ENCODE measurements at places on chromosomes 4 and X. TPM values are rescaled to one million over a fixed set of nuclear protein-coding genes. Genes with fewer than 3 reads are reported as not detected.

- no peak for DNase-seq
Measured at GRCh38 chr4:13665701-13666660, 38.5 kb upstream of the BOD1L1 start.

GRCh38 chr4:106893395-106893881 lies 142.7 kb downstream of the DKK2 start:
- no peak for DNase-seq

GRCh38 chr4:68865188-68865638 lies 49.4 kb downstream of the UGT2B10 start:
- DNase-seq, result no peak

- DNase-seq, result no peak
Measured at GRCh38 chr4:46505131-46505530, 115.2 kb upstream of the GABRA2 start.

- DNase-seq, result no peak
Measured at GRCh38 chr4:101914761-101915160, 124.2 kb downstream of the BANK1 start.

The NAA11 gene
- total RNA-seq, result not detected

The ASB5 gene
- not detected for total RNA-seq

The HGFAC gene
- total RNA-seq, result not detected

The TMEM33 gene
- total RNA-seq, result 37.4 TPM

DNA sequence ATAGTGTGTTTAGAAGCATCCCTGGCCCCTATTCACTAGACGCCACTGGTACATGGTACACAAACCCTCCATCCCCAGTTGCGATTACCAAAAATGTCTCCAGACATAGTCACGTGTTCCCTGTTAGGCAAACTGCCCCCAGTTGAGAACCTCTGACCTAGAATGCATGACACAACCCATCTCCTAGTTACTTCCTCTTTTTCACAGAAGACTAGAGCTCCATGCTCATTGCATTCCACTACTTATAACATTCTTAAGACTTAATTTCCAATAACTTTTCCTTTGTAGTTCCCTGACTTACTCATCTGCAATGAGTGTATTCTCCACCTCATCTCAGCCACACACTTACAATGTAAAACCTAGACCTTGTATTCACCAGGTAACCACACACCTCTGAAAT lies 68.6 kb downstream of the PRSS12 start:
- DNase-seq, result no peak

DNA sequence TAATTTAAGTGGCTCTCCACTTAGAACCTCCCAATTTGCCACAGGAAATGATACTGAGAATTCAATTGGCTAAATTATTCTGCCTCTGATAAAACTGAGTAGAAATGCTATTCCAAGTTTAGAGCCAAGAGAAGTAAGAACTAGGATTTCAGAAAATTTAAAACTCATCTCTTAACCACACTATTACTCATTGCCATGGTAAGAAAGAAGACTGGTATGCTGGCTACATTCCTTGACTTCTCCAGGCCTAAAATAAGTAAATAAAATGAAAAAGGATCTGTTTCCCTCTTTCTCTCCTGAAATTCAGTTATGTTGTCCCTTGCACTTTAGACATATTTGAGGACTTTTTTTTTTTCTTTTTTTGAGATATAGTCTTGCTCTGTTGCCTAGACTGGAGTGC lies 23.3 kb downstream of the ZNF280C start:
- no peak for DNase-seq

DNA sequence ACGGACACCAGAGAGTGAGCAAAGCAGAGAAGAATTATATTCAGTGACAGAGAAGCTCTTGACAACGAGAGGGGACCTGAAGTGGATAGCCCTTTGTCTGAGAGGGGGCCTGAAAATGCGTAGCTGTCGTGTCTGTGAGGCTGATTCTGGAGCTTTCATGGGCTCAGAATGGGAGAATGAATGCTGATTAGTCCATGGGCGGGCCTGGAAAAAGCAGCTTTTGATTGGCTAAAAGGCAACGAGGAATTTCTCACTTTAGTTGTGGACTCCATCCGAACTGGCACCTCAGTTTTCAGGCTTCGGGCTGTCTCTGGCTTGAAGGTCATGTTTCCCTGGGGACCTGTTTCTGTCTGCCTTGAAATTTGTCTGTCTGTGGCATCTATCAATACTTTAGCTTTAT lies 487.1 kb downstream of the TECRL start:
- no peak for DNase-seq

The STATH gene
- total RNA-seq, result not detected

- DNase-seq, result no peak
Measured at GRCh38 chrX:151419782-151420181, 22.8 kb downstream of the VMA21 start.

DNA sequence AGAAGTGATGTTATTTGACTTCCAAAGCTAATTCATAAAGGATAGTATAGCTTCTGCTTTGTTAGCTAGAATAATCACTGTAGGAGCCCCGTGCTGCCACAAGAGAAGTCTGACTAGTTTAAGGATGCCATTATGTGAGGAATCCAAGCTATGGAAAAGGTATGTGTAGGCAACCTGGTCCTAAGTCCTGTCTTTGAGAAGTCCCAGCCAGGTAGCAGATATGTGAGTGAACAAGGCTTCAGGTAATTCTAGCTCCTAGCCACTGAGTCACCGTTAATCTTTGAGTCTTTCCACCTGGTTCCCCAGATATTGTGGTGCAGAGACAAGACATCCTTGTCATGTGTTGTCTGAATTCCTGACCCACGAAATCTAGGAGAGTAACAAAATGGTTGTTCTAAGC lies 55.5 kb downstream of the BMP3 start:
- no peak for DNase-seq

GRCh38 chr4:126137782-126138170 lies 823.0 kb downstream of the FAT4 start:
- DNase-seq, result no peak

DNA sequence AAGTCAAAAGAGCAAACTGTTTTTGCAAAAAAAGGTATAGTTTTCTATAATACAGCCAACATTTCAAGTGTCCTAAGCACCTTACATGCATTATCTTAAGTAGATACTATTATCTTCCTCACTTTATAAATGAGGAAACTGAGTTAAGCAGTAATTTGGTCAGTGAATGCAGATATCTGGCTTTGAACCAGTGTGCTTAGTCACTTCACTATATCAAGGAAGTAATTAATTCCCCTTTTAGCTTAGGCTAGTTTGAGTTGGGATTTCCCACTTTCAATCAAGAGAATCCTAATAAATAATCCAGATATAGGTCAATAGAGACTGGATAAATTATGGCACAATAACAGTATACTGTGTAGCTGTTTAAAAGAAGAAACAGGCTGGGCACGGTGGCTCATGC lies 14.8 kb downstream of the SPINK2 start:
- DNase-seq, result no peak

DNA sequence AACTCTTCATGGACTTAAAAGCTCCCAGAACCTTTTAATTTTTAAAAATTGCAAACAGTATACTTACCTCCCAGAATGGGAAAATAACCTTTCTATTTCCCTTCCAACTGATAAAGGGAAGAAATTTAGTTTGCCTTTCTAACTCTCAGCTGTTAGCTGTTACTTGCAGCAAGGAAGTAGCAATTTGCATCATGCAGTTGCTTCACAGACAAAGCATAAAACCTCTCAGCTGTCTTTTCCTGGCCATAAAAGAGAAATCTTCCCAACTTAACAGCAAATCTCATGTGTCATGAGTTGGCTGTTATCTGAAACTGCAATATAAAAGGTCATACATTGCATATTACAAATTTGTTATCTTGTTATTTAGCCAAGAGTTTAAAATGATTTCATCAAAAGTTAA lies 18.4 kb downstream of the C4orf17 start:
- DNase-seq, result no peak

The PRICKLE3 gene
- total RNA-seq, result 7.9 TPM

The ARHGEF38 gene
- total RNA-seq, result not detected

DNA sequence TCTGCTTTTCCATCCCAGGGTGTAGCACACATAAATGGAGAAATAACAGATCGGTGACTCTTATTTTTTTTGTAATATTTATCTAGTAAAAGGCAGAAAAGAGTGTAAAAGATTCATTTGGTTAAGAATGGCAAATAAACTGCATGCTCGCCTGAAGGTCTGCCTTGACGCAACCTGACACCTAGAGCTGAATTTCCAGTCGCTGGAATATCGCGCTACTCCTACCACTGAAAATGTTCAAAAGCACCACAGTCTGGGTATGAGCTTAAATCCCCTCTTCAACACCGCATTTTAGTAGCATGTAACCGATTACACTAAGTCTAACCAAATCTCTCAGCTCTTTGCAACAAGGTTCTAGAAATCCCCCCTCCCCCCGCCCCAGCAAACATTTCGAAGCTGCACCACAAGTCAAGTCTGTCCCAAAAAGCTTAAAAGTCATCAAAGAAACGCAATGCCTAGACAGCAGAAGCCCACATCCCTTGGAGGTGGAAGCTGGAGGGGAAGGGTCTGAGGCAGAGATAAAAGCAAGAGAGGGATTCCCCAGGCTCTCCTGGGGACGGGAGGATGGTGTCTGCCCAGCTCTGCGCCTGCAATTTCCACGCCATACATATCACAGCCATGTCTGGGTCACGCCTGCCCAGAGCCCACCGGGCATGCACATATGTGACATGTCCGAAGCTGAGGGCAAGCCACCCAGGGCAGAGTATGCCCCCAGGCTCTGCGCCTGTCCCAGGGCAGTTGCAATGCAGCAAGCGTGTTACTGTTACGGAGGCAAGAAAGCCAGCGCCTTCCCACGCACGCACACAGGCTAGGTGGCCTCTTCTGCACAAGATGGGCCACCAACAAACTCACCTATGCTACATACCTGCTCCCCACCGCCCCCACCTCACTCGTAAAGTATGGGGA lies 1.4 kb downstream of the FGF13 start:
- no peak for DNase-seq

- DNase-seq, result no peak
Measured at GRCh38 chr4:99841129-99841528, 24.5 kb downstream of the DAPP1 start.

The NPY2R gene
- not detected for total RNA-seq

The MAP7D3 gene
- 5.6 TPM for total RNA-seq

The CT45A5 gene
- not detected for total RNA-seq

The RIBC1 gene
- total RNA-seq, result 0.85 TPM

The PF4V1 gene
- total RNA-seq, result not detected

- no peak for DNase-seq
Measured at GRCh38 chrX:23901060-23901459, 6.7 kb downstream of the APOO start.

DNA sequence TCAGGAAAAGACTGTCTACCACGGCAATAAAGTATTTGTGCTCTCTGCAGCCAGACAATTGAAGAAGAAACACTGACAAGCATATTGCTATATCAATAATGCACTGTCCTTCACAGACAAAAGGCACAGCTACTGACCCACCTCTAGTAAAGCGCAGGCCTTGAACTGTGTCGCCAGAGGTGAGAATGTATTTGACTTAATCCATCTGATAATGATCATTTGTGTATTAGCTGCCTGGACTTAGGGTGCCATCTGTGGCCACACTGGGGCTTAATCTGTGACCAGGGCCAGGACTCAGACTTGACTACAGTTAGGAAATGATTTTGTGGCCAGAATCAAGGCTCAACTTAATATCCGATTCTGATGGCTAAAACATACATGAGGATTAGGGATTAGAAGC lies 260.4 kb downstream of the SMARCA1 start:
- no peak for DNase-seq

- DNase-seq, result no peak
Measured at GRCh38 chr4:121336706-121337105, 44.1 kb downstream of the QRFPR start.

DNA sequence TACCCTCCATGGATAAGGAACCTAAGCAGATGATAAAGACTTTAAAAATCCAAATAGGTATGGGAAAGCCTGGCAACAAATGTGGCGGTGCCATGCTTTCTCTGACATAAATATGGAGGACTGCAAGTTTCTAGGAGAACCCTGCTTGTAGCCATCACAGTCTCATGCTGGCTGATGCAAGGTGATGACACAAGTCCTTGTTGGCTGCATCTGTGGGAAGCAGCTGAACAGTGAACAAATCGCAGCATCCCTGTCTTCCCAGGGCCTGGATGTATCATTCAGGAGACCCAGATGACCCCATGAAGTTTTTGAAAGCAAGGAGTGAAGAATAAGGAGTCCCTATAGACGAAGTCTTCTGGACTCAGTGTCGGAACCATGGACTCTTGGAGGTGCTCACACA lies 234.4 kb upstream of the HS3ST1 start:
- no peak for DNase-seq

GRCh38 chr4:107333518-107333917 lies 297.4 kb upstream of the DKK2 start:
- no peak for DNase-seq

DNA sequence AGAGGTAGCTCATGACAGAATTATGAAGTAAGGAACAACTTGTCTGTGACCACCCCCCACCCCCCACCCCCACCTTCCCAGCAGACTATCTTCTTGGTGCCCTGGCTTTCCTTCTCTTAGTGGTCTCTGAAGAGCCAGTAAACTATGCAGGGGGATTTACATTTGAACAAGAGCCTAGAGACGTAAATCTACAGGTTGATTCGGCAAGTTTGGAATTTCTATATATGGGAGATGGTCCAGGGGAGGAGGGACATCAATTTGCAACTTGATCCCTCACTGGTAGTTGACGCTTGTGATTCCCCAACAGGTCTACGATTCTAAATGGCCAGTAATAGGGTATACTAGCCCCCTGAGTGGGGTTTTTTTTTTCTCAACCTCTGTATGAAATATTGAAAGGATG lies 36.7 kb downstream of the IL13RA1 start:
- no peak for DNase-seq

DNA sequence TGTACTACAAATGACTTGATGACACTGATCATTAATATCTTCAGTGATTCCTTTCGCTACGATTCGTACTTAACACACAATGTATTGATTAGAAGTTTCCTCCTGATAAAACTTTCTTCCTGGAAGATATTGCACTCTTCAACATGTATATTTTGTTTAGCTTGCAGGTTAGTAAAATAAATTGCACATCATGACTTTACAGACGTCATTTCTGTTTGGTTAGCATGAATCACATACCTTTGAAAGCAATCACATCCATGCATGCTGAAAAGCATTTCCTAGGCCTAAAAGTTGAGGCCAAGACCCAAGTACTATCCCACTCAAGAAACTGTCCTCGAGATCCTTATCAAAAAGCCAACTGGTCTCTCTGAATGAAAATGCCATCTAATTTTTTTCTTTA lies 1841.0 kb upstream of the PCDH7 start:
- no peak for DNase-seq

DNA sequence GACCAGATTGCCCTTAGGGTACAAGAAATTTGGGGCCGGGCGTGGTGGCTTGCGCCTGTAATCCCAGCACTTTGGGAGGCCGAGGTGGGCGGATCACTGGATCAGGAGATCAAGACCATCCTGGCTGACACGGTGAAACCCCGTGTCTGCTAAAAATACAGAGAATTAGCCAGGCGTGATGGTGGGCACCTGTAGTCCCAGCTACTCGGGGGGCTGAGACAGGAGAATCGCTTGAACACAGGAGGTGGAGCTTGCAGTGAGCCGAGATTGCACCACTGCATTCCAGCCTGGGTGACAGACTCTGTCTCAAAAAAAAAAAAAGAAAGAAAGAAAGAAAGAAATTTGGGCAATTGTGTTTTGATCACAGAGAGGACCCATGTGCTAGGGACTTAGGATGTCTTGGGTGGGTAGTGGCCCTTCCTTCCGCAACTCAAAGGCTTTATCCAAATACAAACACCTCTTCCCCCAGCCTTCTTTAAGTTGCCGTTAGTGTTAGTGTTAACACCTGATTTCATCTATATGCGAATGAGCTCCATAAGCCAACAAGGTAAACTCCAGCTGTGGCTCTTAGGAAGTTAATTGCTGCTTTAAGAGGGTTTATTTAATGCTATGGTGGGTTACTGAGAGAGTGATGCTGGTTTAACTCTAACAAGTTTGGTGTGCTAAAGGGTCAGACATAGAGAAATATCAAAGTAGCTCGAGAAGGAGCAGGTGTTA lies 8.6 kb upstream of the CCDC110 start:
- no peak for DNase-seq

GRCh38 chr4:121165206-121165605 lies 1.1 kb upstream of the TNIP3 start:
- DNase-seq, result no peak

All from natural killer cell (primary cell).